ENCODE measurements at places on chromosomes 2 and 18.
A peak's percentile ranks its signal among the peaks of the same experiment; 100 is the strongest.

DNA sequence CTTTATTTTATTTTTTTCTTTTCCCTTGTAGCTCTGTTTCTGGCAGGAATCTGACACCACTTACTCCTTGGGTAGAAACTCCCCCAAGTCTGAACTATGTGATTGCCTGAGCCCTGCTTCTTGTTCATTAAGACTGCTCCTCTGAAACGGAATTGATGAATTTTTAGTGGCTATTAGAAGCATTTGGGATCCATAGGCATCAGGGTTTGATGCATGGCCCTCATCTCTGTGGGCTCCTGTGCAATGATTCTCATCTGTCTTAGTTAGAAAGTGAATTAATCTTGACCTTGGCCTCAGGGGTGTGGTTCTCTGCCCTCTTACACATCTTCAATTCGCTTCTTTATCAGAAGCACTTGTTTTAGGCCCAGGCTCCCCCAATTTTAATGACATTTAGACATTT lies 31.0 kb upstream of the DARS1 start:
- no peak for DNase-seq

DNA sequence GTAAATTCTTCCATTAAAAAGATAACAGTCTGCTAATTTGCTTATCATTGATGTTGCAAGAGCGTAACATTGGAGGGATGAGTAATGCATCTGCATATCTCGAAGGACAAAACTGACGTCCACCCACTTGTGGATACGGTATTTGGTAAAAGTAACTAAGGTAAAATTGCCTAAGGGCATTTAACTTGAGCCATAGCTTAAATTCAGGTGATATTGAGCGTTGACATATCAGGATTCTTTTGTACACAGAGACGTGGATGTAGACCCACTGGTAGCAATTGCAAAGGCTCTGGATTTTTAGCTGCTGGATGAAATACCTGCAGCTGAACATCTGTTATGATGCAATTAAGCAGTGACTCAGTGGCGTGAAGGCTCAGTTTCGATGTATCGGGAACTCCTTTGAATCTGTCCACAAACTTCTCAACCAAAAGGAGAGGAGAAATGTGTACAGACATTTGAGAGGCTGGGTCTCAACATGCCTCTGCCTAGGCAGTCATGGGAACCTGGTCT lies 119.3 kb downstream of the SPTBN1 start:
- DNase-seq: peak; percentile 11

- no peak for DNase-seq
These were observed 17.4 kb upstream of the NCOA1 start for GRCh38 chr2:24473626-24474025.

- no peak for DNase-seq
These were observed 125.3 kb downstream of the TCF4 start for GRCh38 chr18:55462652-55463051.

- no peak for DNase-seq
These were observed 16.3 kb upstream of the KLF11 start for GRCh38 chr2:10026940-10027569.
